ENCODE measurements at places on chromosomes 2 and 18. TPM values are rescaled to one million over a fixed set of nuclear protein-coding genes. Genes with fewer than 3 reads are reported as not detected.

AOX1 gene
- not detected for total RNA-seq

STEAP3 gene
- 9.8 TPM for total RNA-seq

GCG gene
- not detected for total RNA-seq

MERTK gene
- total RNA-seq = 0.34 TPM

SPR gene
- total RNA-seq = 86.8 TPM

RESP18 gene
- total RNA-seq = not detected

CCDC85A gene
- total RNA-seq = 0.10 TPM

KLHL30 gene
- 1.1 TPM for total RNA-seq

SERPINB10 gene
- total RNA-seq = not detected

SGO2 gene
- 5.3 TPM for total RNA-seq

NCKAP5 gene
- total RNA-seq = 0.03 TPM

SKA1 gene
- 9.4 TPM for total RNA-seq

SLC11A1 gene
- total RNA-seq = 0.33 TPM

CPLX4 gene
- not detected for total RNA-seq

ST6GAL2 gene
- total RNA-seq = not detected

TSGA10 gene
- 5.5 TPM for total RNA-seq

ACKR3 gene
- not detected for total RNA-seq

RNF125 gene
- 2.1 TPM for total RNA-seq

CNNM4 gene
- 11.9 TPM for total RNA-seq

CXCR1 gene
- total RNA-seq = not detected

MOGAT1 gene
- not detected for total RNA-seq
